ENCODE measurements at places on chromosomes 5 and 9. TPM values are rescaled to one million over a fixed set of nuclear protein-coding genes. Genes with fewer than 3 reads are reported as not detected.

DNA sequence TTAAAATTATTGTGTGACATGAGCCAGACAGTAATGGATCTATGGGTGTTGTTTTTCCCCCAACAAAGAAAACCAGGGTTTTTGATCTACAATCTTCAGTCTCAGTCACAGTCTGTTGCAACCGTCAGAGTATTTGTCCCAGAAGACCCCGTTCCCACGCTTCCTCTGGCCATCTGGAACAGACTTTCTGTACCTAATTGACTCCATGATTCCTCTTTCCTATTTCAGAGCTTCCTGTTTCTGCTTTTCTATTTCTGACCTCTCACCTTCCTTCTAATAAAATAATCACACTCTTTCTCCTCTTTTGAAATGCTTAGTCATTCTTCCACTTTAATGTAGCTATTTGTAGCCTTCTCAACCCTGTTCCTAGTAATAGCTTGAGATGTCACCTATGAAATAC is 1044.8 kb downstream of the DTWD2 start:
- ATAC-seq, result no peak

- no peak for ATAC-seq
These were observed 30.5 kb upstream of the EEIG1 start for GRCh38 chr9:128011071-128011817.

DNA sequence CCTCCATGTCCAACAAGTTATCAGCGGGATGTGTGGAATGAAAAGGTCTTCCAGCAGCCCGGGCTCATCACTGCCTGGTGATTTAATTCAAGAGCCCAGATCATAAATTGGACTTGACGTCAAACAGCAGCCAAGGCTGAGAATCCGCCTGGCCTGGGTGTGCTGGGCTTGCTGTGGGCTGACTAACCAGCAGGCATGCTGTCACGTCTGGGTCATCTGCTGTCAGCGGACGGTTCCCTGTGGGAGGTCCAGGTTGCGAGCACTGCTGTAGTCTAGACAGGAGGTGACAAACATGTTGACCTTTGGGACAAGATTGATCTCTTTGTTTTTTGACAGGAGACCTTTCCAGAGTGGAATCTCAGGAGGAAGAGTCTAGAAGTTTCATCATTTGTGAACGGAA is 289.7 kb downstream of the OSTF1 start:
- no peak for ATAC-seq

SPATA31C1 gene
- not detected for total RNA-seq

GRCh38 chr5:145245354-145245753 is 589.8 kb downstream of the PRELID2 start:
- ATAC-seq, result no peak

ARL14EPL gene
- not detected for total RNA-seq

DNA sequence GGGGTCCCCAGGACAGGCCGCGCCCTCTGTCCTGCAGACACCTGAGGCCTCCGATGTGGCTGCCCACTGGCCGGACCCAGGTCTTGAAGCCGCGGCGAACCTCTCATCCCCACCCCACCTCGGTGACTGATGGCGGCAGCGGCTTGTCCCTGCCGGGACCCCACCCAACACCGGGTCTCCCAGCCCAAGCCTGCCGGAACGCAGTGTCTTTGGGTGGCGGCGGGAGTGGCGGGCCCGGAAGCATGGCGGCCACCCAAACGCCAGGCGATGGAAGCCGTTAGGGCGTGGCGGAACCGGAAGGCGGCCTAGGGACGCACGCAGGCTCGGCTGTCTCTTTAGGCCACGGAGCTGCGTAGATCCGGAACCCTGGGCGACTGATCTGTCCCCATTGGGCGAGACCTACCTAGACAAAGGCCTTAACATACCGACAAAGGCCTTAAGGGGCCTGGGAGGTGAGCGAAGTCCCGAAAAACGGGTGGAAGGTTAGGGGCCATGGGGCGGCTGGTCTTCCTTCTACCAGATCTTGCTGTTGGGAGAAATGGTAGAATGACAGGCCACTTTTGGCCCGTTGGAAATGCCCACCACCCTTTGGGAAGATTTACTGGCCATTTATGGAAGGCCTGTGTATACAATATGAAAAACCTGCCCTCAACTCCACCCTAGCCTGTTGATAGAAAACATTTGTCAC is 94.6 kb upstream of the SMC2 start:
- no peak for ATAC-seq

ATOX1 gene
- 87.8 TPM for total RNA-seq

CYFIP2 gene
- total RNA-seq, result 291 TPM

GABRA1 gene
- not detected for total RNA-seq

GRCh38 chr5:135654761-135655467 is 76.1 kb upstream of the CXCL14 start:
- no peak for ATAC-seq

- ATAC-seq, result no peak
These were observed 39.8 kb upstream of the CRB2 start for GRCh38 chr9:123316053-123316718.

DNA sequence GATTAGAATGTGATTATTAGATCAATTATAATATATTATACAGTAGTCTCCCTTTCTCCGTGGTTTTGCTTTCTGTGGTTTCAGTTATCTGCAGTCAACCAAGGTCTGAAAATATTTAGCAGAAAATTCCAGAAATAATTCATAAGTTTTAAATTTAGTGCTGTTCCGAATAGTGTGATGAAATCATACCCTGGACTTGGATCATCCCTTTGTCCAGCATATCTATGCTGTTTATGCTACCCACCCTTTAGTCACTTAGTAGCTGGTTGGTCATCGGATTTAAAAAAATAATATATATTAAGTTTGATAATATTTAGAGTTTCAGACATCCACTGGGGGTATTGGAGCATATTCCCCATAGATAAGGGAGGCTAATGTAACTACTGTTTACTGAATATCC is 19.6 kb downstream of the RMI1 start:
- no peak for ATAC-seq

GRCh38 chr5:146041180-146041789 is 64.1 kb downstream of the PLAC8L1 start:
- ATAC-seq, result no peak

- ATAC-seq, result no peak
These were observed 6.1 kb downstream of the DOK3 start for GRCh38 chr5:177503351-177504085.

Data from activated T-helper 17 cell treated with anti-CD3 and anti-CD28 coated beads, Interleukin-2, amount 50 U/mL, for 72 hours (primary cell).